ENCODE measurements at places on chromosomes 2 and 18.

DNA sequence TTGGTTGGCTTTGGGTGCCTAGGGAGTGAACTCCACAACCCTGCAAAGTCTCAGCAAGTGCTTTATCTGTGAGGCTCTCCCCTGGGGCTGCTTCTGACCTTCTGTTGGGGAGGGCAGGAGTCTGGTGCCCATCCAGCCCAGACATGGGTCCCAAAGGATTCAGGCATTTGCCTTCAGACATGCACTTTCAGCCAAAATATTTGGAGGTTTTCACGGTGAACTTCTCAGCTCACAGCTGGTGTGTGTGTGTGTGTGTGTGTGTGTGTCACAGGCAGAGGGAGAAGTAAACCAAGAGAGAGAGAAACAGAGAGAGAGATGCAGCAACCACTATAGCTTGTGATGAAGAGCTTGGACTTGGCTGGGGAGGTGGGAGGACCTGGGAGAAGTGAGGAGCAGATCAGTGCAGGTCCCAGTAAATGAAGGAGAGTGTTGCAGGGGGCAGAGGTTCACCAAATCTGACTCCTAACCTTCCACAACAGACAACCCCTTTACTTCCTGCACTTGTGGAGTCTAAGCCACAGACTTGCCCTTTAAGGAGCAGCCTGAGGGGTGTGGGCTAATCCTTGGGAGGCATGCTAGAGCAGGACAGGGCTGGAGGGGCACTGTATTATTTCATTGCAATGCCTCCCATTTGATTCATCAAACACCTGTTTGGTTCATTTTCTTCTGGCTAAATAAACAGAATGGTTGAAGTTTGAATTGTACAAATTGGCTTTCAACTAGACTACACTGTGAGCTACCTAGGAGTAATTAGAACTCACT, 14.1 kb downstream of the SLC9A4 start:
- DNase-seq = no peak

DNA sequence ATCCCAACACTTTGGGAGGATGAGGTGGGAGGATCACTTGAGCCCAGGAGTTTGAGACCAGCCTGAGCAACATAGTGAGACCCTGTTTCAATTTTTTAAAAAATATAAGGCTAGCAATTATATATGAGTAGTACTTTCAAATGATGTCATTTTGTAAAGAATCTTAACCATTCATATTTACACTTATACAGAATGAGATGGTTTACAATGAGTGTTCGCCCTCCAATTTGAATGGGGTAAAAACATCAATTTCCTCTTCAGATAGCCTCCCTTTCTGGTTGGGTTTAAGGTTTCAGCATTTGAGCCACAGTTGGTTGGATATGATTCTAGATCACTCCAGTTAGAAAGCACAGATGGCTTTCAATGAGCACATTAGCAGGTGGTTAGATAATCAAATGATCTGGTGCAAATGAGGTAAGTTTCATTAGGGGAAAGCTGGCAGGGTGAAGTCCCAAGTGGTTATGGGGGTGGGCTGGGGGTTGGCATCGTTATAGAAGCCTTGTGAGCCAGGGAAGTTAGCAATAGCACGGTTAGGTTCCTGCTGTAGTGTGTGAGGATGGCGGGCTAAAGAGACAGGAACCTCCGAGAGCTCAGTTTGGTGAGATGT, 63.9 kb downstream of the TRPM8 start:
- no peak for DNase-seq

GRCh38 chr2:42767899-42768705, 4.2 kb upstream of the OXER1 start:
- DNase-seq = no peak

DNA sequence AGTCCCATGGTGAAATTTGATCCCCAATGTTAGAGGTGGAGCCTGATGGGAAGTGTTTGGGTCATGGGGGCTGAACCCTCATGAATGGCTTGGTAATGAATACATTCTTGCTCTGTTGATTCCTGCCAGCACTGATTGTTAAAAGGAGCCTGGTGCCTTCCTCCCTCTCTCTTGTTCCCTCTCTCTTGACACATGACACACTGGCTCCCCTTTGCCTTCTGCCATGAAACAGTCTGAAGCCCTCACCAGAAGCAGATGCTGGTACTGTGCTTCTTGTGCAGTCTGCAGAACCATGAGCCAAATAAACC, 30.6 kb upstream of the EPC2 start:
- DNase-seq = no peak

DNA sequence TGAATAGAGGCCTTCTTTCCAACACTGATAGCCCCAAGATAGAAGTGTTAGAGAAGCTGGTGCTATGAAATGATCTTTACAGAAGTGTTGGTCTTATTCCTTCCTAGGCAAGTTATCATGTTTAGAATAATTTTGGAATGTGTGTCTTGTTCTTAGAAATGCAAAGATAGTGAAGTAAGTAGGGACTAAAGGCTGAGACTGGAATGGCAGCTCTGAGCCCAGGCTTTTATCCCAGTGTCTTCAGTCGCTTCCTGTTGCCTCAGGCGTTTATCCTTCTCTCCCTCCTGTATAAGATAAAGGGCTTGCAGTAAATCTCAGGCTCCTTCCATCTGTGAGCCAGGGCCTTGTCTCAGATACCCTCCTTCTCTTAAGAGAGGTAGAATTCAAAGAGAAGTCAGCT, 218.1 kb downstream of the TPGS2 start:
- DNase-seq = no peak

GRCh38 chr18:63189041-63189440, 130.5 kb downstream of the BCL2 start:
- DNase-seq = no peak

DNA sequence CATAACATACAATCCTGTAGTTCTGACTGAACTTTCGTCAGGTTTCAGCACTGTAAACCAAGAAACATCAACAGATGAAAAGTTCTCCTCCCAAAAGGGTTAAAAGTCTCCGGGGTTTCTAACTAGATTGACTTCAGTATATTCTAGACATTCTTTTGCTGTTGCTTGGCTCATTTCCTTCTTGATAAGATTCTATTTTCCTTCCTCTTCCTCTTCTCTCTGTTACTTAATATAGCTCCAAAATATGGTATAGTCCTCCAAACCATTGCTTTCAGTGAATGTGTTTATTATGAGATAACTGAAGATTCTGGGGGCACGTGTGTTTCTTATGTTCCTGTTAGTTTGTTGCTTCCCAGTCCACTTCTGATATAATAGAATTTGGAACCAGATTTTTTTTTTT, 46.4 kb upstream of the MAP4K3 start:
- DNase-seq = no peak

Data from AG20443 (cell line).